M059J (cell line): ENCODE measurements at places on chromosomes 4 and X.

DNA sequence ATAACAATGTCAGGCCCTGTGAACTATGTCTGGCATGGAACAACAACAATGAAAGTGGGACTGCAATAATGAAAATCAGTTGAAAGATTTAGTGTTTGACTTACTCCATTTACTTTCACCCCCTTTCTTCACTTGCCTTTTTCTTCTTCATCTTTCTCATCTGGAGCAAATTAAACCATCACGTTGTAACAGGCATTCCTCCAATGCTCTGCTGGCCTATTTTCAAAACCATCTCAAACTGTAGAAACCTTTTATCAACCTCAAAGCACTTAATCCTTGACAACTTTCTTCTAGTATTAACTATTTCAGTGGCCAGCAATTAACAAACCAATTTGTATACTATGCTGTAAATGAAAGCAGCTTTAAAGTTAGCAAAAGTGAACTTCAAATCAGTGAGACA lies 8.3 kb downstream of the KLHL13 start:
- no peak for DNase-seq

DNA sequence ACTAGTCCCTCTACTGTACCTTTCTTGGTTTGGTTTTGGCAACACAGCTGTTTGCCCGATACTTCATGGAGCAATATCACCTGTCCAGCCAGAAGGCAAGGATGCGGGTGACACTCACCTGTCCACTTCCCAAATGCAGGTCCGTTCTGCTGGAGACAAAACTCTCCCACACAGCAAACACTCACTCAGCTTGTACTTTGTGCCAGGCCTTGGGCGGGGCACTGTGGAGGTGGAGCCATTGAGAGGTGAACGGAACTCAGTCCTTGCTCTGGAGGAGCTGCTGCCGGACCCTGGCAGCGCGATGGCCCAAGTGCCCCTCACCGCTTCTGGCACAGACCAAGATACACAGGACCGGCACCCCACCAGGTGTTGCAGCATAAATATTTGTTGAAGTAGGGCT lies 15.3 kb upstream of the HMGB3 start:
- no peak for DNase-seq

GRCh38 chr4:791898-792625 lies 33.9 kb downstream of the CPLX1 start:
- DNase-seq: no peak

GRCh38 chr4:169062897-169063244 lies 52.8 kb upstream of the CBR4 start:
- DNase-seq: no peak

DNA sequence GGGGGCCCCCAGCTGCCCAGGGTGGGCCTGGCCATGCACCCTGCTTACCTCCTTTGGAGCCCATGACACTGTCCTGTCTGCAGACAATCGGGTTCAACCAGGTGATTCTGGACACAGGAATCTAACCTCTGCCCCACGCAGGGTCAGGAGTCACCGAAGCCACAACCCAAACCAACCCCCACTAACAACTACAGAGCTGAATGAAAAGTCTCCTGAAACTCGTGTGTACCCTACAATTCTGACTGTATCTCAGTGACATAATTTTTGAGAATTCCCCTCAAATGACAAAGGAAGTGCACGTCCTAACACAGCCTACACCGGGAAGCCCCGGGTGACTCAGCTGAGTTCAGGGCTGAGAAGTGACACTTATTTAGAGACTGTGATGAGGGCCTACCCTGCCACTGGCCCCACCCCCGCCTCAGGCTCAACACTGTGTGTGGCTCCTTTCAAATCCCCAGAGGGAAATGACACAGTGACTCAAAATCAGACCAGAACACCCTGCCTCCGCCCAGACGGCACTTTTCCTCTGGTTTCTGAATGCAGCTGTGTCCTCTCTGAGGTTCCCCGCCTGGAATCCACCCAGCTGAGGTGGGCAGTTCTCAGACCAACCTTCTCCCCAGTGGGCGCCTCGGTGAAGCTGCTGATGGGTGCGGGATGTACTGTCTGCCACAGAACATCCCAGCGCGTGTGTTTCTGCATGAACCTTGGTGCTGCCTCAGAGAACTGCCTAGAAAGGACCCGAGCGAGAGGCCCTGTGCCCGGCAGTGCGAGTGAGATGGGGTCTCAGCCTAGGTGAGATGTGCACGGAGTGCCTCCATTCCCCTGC lies 9.9 kb downstream of the TNIP2 start:
- peak; percentile 93 for DNase-seq
